ENCODE measurements at places on chromosomes 11 and 22. TPM values are rescaled to one million over a fixed set of nuclear protein-coding genes. Genes with fewer than 3 reads are reported as not detected.

Gene SMC1B
- total RNA-seq, result not detected

Gene CNTF
- 0.76 TPM for total RNA-seq

Gene GLYATL1
- 0.44 TPM for total RNA-seq

Gene CD6
- 0.80 TPM for total RNA-seq

Gene GSTT2B
- 6.5 TPM for total RNA-seq

Gene CHST1
- total RNA-seq, result 3.0 TPM

Gene TNNT3
- total RNA-seq, result 0.40 TPM

Gene HOATZ
- total RNA-seq, result not detected

Gene MYO7A
- 0.96 TPM for total RNA-seq

GRCh38 chr11:43493431-43493830, 134.7 kb downstream of the TTC17 start:
- ATAC-seq, result no peak

DNA sequence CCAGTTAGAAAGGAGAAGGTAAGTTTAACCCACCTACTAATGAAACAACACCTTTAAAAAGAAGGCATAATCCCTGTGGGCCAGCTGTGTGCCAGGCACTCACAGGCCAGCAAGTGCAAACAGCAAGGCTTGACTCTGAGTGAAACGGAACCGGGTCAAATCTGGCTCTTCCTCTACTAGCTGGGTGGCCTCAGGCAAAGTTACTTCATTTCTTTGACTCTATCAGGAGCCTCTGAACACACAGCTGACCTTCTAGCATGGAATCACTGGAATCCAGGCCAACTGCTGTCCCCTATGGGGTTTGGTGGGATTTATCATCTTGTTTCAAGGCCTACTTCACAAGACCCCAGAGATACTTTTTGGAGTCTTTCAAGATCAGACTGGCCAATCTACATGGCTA, 3.3 kb downstream of the RAB38 start:
- no peak for ATAC-seq

GRCh38 chr11:8008212-8008611, 21.1 kb downstream of the EIF3F start:
- no peak for ATAC-seq

DNA sequence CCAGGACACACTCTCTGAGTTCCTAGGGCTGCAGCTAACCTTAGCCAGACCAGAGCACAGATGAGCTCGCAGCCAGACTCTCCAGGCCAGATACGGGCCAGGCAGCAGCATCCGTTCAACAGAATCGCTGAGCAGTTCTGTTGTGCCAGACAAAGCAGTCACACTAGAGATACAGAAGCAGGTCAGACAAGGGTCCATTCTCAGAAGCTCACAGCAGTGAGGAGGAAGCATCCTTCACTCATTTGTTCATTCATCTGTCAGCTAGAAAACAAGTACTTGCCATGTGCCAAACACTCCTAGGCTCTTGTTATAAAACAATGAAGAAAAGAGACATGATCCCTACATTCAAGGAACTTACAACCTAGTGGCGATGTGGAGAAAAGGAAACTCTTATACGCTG, 2.6 kb downstream of the LMO2 start:
- no peak for ATAC-seq

GRCh38 chr11:107042748-107043147, 24.5 kb upstream of the GUCY1A2 start:
- no peak for ATAC-seq

DNA sequence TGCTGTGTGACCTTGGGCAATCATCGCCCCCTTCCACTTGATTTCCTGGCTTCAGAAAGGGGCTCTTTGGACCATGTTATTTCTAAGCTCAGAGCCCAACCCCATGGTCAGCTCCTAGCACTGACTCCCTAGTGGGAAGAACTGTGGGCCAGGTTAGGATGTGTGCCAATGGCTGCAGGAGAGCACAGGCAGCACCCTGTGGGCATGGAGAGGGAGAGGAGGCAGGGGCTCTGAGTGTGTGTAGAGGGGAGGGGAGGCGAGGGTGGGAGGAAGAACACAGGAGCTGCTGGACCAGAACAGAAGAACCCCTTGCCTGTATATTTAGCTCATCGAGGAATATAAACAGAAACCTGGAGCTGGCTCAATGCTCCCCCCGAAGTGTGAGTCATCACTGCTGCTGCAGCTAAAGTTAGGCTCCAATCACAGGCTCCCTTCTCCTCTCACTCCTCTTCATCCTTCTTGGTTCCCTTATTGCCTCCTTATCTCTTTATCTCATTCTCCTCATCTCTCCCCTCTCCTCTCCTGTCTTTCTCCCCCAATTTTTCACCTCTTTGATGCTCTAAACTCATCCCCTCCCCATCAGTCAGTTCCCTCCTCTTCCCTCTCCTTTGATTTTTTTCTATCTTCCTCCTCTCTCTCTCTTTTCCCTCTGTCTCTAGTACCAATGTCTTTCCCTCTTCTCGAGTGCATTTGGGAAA, 14.5 kb upstream of the RPS19BP1 start:
- no peak for ATAC-seq

GRCh38 chr11:47886096-47886495, 37.9 kb upstream of the NUP160 start:
- no peak for ATAC-seq

GRCh38 chr11:7918141-7918540, 12.9 kb downstream of the OR10A6 start:
- no peak for ATAC-seq

DNA sequence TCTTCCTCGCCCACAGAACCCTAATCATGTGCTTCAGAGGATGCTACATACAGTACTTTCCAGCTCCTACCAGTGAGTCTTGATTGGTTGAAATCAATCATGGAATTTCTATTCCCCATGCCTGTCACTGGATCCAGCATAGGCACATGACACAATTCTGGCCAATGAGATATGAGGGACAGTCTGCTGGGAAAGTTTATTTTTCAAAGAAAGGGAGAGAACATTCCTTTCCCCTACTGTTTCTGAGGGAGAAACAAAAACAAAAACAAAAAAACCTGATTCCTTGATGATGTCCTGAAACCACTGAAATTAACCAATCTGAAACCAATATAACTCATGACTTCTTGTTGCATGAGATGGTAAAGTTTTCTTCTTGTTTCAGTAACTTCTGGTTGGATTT, 3.3 kb upstream of the RCN1 start:
- ATAC-seq, result no peak

DNA sequence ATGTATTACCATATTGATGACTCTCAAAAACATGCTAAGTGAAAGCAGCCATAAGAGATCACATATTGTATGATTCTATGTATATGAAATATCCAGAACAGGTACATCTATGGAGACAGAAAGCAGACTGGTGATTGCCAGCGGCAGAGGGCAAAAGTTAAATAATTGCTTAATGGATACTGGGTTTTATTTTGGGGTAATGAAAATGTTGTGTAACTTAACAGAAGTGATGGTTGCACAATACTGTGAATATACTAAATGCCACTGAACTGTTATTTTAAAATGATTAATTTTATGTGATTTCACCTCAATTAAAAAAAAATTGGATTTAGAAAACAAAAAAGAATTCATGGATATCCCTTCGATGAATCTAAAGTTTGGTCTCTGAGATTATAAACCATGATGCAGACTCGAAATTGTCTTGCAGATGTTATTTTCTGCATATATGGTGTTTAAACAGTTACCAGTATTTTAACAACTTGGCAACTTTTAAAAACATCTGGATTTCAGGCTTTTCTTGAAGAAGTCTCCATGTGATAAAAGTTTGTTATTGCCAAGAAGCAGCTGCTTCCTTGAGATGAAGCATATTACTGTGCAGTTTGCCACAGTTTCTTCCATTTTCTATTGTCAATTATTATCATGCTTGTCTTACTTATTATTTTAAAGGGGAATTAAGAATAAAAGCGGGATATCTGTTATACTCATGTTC, 38.1 kb downstream of the LARGE2 start:
- ATAC-seq, result no peak

GRCh38 chr11:118078911-118079411, 2.1 kb downstream of the TMPRSS4 start:
- ATAC-seq, result peak; percentile 14

DNA sequence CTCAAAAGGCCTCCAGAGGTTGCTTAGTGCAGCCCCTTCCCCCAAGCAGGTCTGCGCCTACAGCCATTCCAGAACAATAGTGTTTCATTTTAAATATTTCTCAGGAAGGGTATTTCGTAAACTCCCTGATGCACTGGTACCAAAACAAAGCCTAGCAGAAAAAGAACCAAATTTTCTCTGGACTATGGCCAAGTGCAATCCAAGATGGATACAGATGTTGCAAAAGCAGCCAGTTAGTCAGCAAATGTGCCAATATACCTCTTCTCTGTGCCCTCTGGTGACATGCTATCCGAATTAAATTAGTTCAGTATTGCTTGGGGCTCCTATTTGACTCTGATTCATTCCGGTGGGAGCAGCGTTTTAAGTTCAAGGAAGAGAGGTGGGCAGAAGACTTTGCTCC, 247.8 kb downstream of the NTM start:
- ATAC-seq, result no peak

GRCh38 chr22:20530368-20531153, 23.2 kb downstream of the MED15 start:
- peak; percentile 89 for ATAC-seq

DNA sequence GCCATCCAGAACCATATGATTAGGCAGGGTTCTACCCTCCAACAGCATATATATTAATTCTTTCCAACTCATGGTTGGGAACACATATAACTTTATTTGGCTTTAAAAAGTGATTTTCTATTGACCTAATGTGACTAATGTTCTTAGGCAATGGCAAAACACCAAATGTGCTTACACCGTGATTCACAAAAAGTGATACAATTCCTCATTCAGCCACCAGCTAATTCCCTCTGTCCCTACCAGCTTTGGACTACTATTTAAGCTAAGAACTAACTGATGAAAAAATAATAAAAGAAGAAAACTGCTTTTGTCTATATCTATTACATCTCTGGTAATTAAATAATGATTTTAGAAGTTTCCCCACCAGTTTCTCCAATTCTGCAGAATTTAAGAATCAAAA, 4.7 kb downstream of the CTSC start:
- no peak for ATAC-seq

GRCh38 chr22:40603088-40603605, 33.4 kb downstream of the MRTFA start:
- peak; percentile 67 for ATAC-seq

- ATAC-seq, result peak; percentile 23
Observed at GRCh38 chr11:79437981-79438630, 2.7 kb downstream of the TENM4 start.

GRCh38 chr22:19182472-19183157, 4.1 kb upstream of the SLC25A1 start:
- no peak for ATAC-seq

GRCh38 chr11:94856443-94856842, 88.3 kb downstream of the AMOTL1 start:
- no peak for ATAC-seq

DNA sequence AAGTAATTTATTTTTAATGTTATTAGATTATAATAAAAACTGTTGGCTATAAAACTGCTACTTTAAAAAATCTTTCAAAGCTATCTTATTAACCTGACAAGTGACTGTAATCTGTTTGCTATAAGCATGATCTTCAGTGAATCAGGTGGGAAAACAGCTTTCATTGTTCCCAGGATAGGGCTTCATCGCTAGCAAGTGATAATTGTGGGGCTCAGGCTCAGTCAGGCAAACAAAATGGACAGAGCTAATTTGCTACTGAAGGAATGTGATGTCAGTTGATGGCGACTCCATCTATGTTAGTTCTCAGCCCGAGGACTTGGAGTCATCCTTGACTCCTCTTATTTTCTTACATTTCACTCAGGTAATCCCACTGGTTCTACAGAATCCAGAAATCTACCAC, 125.0 kb downstream of the RASSF10 start:
- no peak for ATAC-seq

DNA sequence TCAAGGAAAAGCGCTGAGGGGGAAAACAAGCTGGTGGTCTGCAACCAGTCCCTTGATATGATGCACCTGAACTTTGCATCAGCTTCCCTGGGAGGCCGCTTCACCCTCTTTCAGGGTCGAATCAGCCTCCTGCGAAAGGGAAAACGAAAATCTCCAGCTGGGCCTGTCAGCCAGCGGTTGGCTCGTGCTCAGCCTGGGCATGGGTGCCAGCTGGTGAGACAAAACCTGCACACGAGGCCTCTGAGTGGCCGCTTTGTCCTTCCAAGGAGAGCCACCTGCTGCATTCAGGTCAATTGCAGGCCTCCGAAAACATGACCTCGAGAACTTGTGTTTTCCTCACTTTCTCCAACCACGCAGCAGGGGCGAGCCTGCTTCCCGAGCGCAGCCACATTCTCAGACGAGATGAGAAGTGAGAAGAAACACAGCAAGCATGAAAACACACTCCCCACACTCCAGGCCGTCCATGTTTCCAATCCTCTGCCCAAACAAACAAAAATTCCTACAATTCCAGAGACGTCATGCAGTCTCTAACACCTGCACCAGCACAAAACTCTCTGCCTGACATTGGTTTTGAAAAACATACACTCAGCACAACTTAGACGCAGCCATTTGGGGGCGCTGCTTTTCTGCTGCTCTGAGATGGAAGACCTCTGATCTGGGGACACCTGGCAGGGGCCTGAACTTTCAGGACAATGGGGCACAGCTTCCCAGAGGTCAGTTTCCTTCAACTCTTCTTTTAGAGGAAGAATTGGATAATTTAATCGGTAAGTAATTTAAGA, 77.1 kb downstream of the DHCR7 start:
- no peak for ATAC-seq

DNA sequence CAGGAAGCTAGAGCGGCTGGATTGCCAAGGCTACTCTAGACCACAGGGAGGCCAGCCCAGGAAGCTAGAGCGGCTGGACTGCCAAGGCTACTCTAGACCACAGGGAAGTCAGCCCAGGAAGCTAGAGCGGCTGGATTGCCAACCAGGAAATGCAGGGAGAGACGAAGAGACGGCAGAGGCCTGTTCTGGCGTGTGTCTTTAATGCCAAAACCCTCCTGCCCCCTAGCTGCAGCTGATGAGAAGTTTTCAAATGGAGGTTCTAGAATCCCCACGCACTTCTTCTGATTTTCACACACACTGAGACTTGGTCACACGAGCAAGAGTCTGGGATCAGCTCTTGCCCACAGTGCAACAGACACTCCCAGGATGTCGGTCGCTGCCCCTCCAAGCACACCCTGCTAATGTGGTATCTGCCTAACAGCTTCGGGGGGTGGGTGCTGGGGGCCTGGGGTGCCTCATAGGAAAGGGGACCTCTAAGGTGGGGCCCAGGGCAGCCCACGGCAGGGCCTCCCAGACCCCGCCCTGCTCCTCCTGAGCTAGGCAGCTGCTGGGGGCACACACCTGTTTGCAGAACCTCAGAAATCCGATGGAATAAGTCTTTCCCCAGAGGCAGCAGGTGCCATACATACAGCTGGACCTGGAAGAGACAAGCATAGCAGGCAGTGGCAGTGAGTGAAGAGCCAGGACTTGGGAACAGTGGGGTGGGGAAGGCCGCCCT, 28.5 kb downstream of the MAFF start:
- peak; percentile 56 for ATAC-seq
